ENCODE measurements at places on chromosomes 3 and 15.

DNA sequence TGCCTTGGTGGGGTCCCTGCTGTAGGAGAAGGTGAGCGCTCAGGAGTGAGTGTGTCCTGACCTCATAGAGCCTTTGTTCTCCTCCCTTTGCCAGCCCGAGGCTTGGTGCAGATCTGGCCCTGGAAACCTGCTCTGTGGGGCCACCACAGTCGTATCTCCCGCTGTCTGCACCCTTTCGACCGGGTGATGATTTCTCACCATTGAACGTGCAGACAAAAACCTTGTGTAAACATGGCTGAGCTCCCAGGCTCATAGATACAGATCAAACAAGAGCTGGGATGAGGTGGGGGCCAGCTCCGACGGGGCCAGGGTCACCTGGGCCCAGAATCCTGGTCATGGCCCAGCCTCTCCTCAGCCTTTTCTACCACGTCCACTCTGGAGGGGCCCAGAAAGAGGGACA lies 34.6 kb upstream of the ESYT3 start:
- DNase-seq = no peak

DNA sequence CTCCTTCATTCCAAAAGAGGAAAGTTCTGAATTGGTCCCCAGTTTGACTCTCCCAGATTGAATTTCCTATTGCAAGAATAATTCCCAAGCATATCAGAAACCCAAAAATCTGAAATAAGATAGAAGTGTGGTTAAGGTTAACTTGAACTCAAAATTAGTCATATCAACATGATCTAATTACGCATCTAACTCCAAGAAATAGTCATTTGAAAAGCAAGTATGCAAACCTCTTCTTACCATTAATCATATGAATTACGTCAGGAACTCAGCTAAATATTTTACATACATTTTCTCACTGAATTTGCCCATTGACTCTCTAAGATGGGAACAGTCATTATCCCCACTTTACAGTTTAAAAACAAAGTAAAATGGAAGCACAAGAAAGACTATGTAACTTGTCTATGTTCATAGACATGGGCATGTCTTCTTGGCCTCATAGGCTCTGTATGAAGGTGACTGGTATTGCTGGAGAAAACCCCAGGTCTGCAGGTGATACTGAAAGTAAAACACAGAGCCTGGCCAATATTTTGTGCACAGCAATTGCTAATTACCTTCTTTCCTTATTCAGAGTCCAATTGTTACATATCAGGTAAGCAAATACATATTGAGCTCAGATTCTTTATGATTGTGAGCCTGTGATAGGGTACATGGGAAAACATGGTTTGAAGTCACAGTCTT lies 139.2 kb downstream of the ATP8B4 start:
- DNase-seq = no peak

DNA sequence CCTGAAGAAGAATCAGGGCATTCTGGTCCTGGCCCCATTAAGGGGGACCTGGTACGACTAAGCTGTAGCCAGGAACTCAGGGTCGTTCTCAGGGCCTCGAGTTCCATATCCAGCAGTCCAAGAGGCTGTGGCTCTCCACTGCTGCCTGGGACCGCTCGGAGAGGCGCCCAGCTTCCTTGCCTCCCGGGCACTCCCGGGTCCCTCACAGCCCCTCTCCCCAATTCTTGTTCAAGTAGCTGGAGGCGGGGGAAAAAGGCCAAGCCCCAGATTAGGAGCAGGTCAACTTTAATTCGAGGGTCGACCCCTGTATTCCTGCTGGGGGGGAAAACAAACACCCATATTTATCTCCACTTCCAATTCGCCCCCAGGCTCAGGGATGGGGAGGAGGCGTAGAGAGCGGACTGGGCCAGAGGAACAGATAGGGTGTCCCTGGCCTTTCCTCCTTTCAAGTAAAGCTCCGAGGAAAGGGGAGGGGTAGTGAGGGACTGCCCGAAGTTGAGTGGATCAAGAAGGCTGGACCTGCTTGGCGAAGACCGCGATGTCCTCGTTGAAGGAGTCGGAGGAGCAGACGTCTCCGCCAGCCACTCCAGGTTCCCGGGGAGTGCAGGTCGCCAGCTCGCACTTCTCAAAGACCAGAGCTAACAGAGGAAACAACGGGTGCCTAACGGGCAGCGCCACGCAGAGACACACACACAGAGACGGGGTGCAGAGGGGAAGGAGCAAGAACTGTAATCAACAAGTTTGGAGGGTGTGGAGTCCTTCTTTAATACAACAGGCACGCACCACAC lies 4.4 kb downstream of the MEIS2 start:
- no peak for DNase-seq

- no peak for DNase-seq
Measured at GRCh38 chr3:181317508-181317907, 328.0 kb upstream of the DNAJC19 start.

- no peak for DNase-seq
Measured at GRCh38 chr3:125032683-125033082, 23.1 kb downstream of the HEG1 start.

GRCh38 chr3:40850861-40851260 lies 326.1 kb downstream of the ZNF621 start:
- DNase-seq = no peak

- no peak for DNase-seq
Measured at GRCh38 chr3:194103983-194104751, 31.8 kb upstream of the HES1 start.

GRCh38 chr15:40716165-40716564 lies 21.2 kb downstream of the RAD51 start:
- DNase-seq = no peak

DNA sequence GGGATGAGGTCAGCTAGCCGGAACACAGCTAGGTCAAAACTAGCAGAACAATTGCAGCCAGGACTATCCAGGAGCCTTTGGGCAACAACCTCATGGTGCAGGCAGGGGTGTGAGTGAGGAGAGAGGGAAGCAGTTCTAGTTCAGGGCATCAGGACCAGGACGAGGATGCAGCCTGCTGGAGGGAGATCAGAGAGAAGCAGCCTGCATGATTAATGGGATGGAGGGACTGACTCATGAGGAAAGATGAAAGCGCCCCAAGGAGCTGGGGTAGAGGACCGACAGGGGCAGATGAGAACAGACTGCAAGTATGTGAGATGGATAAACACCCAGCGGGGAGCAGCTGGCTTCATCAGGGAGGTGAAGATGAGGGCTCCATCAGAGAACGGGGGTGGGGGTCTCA lies 37.9 kb upstream of the LRTM1 start:
- no peak for DNase-seq

DNA sequence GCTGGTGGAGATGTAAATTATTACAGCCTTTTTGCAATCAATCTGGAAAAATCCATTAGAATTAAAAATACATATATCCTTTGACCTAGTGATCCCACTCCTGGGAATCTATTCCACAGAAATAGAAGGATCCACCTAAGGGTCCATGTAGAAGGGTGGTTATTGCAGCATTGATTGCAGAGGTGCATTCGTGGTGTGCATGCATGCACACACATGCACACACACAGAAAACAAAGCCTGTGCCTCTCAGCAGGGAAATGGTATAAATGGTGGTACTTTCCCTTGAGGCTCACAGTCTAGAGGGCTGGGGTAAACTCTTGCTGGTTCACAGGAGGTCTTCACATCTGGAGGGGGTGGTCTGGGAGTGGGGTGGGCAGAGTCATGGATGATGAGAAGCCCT lies 19.4 kb upstream of the ADPGK start:
- no peak for DNase-seq

GRCh38 chr3:126101521-126101982 lies 17.6 kb upstream of the SLC41A3 start:
- no peak for DNase-seq

DNA sequence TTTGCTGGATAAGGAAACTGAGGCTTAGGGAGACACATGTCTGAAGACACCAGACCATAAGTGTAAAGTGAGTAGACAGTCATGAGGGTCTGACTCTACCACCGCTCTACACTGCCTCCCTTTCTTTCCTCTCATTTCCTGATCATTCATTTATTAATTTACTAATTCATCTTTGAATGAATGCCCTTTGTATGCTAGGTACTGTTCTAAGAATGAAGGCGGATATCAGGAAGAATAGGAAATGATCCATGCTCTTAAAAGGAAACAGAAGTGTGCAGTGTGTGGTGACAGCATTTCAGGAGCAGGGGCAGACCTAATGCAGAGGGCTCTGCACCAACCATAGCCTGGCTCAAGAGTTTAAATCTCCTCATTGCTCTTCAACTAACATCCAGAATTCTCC lies 31.8 kb upstream of the PSMD6 start:
- DNase-seq = no peak

- DNase-seq = no peak
Measured at GRCh38 chr3:114020907-114021306, 35.4 kb downstream of the CCDC191 start.

GRCh38 chr3:48090166-48090939 lies 74.1 kb upstream of the MAP4 start:
- DNase-seq = no peak

DNA sequence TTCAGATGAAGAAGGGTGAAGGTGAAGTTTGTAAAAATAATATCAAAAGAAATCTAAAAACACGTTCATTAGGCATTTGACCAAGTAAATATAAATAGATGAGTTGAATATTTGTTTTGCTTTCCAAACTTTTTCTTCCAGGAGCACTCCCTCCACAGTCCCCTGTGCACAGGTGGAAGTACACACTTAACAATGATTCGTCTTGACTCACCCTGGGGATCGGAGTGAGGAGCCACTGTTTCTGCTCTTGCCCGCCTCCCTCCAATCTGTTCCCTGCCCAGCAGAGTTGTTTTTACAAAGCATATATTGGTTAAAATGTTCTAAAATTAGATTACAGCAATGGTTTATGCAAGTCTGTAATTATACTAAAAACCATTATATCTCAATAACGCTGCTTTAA lies 175.1 kb downstream of the PTPRG start:
- no peak for DNase-seq

DNA sequence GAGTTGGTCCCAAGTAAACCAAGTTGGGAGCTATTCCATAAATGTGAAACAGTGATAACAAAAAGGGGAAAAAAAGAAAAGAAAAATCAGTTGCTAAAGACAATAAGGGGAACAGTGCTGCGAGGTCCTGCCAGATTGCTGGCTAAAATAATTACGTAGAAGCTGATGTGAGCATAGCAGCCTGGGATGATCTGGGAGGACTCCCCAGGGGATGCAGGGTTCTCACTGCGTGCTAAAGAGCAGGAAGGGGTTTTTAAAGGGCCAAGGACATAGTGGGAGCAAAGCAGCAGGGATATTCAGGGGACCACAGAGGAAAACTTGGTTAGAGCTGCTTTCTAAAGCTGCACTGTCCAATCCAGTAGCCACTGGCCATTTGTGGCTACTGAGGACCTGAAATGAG lies 133.0 kb upstream of the UMPS start:
- no peak for DNase-seq

GRCh38 chr3:128112357-128112968 lies 11.1 kb downstream of the RUVBL1 start:
- DNase-seq = no peak

GRCh38 chr3:178479860-178480259 lies 56.4 kb upstream of the KCNMB2 start:
- no peak for DNase-seq

GRCh38 chr3:180571831-180572598 lies 29.9 kb upstream of the TTC14 start:
- no peak for DNase-seq

DNA sequence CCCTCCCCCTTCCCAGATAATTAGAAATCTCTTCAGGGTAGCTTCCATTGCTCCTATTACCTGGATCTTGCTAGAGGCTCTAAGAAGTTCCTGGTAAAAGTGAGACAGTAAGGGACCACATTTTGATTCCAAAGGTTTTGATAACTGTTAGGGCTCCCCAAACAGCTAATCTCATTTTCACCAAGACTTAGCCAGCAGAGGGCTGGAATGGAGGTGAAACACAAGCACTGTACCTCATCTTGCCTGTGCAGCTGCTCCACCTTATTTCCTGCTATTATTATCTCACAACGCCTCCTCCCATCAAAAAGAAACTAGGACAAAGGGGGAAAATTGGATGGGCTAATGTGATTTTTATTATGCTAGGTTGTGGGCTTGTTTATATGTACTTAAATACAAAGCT lies 7.3 kb downstream of the SETD5 start:
- DNase-seq = no peak

- no peak for DNase-seq
Measured at GRCh38 chr3:37603722-37604121, 258.0 kb upstream of the CTDSPL start.

- no peak for DNase-seq
Measured at GRCh38 chr3:29410220-29410619, 129.3 kb downstream of the RBMS3 start.

DNA sequence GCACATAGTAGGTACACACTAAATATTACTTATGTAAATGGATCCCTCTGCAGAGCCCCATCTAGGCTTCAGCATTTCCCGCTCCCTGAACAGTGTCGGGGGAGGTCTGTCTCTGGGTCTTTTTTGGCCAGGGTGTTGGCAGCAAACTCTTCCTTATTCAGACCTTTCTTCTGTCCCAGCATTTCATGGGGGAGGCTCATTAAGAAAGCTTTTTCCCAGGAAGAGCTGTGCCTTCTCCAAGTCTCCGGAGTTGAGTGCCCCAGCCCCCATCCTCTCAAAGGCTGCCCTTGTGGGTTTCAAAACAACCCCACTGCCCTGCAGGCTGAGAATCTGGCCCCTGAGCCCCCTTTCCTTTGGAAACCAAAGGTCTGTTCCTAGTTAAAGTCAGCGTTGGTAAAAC lies 25.1 kb downstream of the SLC6A11 start:
- DNase-seq = no peak

DNA sequence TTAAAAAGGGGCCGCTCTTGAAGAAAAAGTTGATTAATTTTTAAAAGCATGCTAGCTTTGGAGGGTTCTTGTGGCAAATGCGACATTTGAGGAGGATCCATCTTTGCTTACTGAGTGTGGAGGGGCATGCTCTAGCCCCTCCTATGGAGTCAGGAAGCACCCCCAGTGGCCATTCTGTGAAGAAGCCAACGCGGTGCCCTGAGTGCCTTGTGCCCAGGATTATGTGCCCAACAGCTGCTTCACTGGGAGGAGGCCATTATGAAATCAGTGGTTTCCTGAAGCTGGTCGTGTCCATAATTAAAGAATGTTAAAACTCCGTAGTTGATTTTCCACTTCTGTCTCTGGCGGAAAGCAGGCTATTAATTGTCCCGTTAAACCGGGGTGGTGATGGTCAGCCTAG lies 69.1 kb upstream of the TNFAIP8L3 start:
- no peak for DNase-seq

DNA sequence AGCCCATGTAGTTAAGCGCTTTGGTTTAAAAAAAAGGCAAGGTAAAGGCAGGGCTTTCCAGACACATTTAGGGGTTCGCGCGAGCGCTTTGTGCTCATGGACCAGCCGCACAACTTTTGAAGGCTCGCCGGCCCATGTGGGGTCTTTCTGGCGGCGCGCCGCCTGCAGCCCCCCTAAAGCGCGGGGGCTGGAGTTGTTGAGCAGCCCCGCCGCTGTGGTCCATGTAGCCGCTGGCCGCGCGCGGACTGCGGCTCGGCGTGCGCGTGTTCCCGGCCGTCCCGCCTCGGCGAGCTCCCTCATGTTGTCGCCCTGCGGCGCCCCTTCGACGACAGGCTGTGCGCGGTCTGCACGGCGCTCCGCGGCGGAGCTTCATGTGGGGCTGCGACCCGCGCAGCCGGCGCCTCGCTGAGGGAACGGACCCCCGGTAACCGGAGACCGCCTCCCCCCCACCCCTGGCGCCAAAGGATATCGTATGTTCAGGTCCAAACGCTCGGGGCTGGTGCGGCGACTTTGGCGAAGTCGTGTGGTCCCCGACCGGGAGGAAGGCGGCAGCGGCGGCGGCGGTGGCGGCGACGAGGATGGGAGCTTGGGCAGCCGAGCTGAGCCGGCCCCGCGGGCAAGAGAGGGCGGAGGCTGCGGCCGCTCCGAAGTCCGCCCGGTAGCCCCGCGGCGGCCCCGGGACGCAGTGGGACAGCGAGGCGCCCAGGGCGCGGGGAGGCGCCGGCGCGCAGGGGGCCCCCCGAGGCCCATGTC lies 927 bp downstream of the SMAD6 start:
- DNase-seq = no peak

Data from activated gamma-delta T cell (primary cell).